Muscle of leg (tissue), 16 donors: ENCODE measurements at places on chromosomes 16 and 17. TPM values are rescaled to one million over a fixed set of nuclear protein-coding genes. Genes with fewer than 3 reads are reported as not detected.

Gene OR4D1
- total RNA-seq = not detected

DNA sequence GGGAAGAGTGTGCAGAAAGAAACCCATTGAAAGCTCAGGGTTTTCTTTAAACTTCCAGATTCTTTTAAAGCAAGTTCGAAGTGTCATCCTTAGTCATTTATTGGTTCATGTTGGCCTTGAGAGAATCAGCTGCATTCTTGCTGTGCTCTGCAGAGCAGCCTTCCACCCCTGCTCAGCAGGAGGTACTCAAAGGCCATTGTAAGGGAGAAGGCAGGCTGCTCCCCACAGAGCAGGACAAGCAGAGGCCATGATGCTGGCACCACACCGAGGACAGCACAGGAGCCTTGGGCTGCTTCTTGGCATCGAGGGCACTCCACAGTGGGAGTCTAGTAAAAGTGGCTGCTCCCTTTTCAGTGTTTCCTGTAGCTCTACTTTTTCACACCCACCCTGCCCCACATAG is 29.6 kb downstream of the NMT1 start:
- no peaks in the 10 kb centered on the region for H3K27me3 ChIP-seq
- H3K36me3 ChIP-seq = peaks cover 86% of the 10 kb centered on the region
- H3K4me3 ChIP-seq = no peak overlapping the region
- no peaks in the 10 kb centered on the region for H3K4me1 ChIP-seq

DNA sequence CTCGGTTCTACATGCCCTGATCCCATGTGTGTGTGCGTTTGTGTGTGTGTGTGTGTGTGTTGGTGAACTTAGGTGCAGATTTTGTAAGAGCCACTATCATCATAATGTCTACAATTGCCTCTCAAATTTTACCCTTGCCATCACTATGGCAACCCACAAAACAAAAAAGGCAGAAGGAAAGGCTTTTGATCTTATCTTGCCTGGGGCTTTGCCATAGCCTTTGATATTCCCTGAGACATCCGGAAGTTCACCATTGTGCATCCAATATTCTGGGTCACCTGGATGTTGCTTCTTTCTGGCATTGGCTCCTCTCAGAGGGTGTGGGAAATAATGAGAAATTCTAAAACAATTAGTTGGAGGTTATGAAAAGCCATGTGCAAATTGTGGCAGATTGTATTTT is 114.7 kb downstream of the HAPSTR1 start:
- H3K36me3 ChIP-seq = no peaks in the 10 kb centered on the region
- no peak for DNase-seq
- no peaks in the 10 kb centered on the region for H3K4me1 ChIP-seq

DNA sequence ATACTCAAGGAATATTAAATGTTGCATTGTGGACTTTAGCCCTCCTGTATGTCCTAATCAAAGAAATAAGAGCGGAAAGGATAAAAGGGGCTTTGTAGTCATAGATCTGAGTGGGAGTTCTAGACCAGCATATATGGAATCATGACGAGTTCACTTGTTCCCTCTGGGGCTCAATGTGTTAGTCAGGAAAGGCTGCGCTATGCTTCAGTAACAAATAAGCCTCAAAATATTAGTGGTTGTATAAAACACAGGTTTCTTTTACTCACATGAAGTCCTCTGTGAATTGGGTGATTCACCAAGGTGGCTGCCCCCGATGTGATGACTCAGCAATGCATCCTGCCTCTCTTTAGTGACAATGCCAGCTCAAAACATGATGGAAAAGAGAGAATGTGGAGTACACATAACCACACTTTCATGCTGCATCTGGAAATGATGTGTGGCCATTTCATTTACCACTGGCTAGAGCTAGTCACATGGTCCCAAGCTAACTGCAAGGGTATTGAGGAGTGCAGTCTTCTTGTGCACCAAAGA is 63.3 kb upstream of the IRX5 start:
- no peak overlapping the region for H3K4me3 ChIP-seq
- no peaks in the 10 kb centered on the region for H3K36me3 ChIP-seq
- H3K27me3 ChIP-seq = no peaks in the 10 kb centered on the region
- no peak for DNase-seq

GRCh38 chr16:77322757-77323156 is 112.1 kb downstream of the ADAMTS18 start:
- DNase-seq = no peak
- no peaks in the 10 kb centered on the region for H3K4me1 ChIP-seq
- H3K27ac ChIP-seq = no peak overlapping the region
- H3K27me3 ChIP-seq = no peaks in the 10 kb centered on the region

DNA sequence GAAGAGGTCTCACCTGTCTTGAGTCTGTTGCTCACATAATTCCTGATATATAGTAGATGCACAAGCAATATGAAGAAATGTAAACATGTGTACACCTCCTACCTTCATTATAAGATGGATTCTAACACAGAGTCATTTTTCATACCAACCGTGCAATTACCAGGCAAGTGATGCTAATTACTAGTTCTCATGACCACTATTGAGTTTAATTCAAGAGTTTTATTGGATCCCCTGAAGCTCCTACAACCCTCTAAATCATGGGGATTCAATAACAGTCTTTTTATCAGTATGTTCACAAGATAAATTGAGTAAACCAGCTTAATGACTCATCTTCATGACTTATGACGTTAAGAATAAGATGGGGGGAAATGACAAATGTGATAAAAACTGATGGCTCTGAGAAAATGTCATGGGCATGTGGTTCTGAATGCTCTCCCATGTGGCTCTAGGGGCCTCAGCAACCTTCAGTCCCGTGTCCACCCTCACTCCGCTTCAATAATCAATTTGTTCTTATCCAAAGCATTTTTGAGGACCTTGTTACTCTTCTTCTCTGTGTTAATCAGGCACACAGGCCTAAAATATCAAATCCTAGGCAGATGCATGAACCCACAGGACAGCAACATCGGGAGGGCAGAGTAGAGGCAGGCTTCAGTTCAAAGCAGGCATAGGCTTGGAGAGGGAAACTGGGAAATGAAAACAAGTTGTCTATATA is 42.8 kb downstream of the PRAC1 start:
- H3K27me3 ChIP-seq = peaks cover 42% of the 10 kb centered on the region
- no peak for DNase-seq
- H3K4me1 ChIP-seq = peaks cover 6% of the 10 kb centered on the region
- no peak overlapping the region for H3K4me3 ChIP-seq
- no peaks in the 10 kb centered on the region for H3K36me3 ChIP-seq

DNA sequence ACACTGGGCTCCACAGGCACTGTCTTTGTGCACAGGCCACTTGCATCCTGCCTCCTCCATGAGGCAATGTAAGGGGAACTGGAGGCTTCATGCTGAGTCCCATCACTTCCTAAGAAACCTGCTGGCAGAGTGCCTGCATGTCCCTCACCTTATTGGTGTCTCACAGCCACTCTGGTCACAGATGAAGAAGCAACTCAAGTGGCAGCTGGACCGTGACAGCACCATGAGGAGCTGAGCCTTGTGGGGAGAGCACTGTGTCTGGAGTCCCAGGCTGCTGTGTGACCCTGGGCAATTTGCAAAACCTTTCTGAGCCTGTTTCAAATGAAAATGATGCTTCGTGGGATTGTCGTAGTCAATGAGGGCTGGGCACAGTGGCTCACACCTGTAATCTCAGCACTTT is 19.5 kb downstream of the ANKRD40 start:
- H3K27ac ChIP-seq = no peak overlapping the region
- H3K4me3 ChIP-seq = no peak overlapping the region
- H3K36me3 ChIP-seq = peaks cover 16% of the 10 kb centered on the region
- no peak for DNase-seq
- H3K27me3 ChIP-seq = no peaks in the 10 kb centered on the region

GRCh38 chr17:11240041-11240840 is 772 bp upstream of the SHISA6 start:
- peak overlapping the region; percentile 43 for H3K4me3 ChIP-seq
- H3K27me3 ChIP-seq = peaks cover 55% of the 10 kb centered on the region
- no peaks in the 10 kb centered on the region for H3K36me3 ChIP-seq
- H3K27ac ChIP-seq = no peak overlapping the region
- DNase-seq = peak; percentile 75
- peaks cover 15% of the 10 kb centered on the region for H3K4me1 ChIP-seq

Gene GAS2L2
- 0.04 TPM for total RNA-seq

- no peak overlapping the region for H3K27ac ChIP-seq
- no peak overlapping the region for H3K4me3 ChIP-seq
- H3K36me3 ChIP-seq = no peaks in the 10 kb centered on the region
- H3K4me1 ChIP-seq = no peaks in the 10 kb centered on the region
These were observed 16.2 kb downstream of the MARCHF10 start for GRCh38 chr17:62791767-62792446.

- no peaks in the 10 kb centered on the region for H3K36me3 ChIP-seq
- H3K27me3 ChIP-seq = peaks cover 8% of the 10 kb centered on the region
- DNase-seq = no peak
- no peak overlapping the region for H3K27ac ChIP-seq
- no peak overlapping the region for H3K4me3 ChIP-seq
- no peaks in the 10 kb centered on the region for H3K4me1 ChIP-seq
These were observed 58.8 kb downstream of the CLEC19A start for GRCh38 chr16:19344224-19344801.

Gene MYOCD
- 0.44 TPM for total RNA-seq

DNA sequence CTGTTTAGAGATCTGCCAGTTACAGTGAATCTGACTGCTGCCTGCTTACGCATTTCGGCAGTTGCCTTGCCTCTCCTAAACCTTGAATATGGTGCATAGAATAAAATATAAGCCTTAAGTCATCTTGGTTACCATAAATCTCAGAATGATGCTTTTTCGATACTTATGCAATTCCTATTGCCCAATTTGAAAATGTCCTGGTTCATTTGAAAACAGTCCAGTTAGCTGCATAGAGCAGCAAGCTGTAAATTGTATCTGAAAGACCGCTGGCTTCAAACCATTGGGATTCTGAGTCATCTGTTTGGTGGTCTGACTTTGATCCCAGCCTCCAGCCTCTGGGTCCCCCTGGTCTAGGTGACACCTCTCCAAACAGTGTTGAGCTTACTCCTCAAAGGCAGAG is 2.7 kb upstream of the PRKCA start:
- no peak overlapping the region for H3K27ac ChIP-seq
- H3K27me3 ChIP-seq = peaks cover 23% of the 10 kb centered on the region
- H3K36me3 ChIP-seq = no peaks in the 10 kb centered on the region
- H3K4me3 ChIP-seq = no peak overlapping the region

- H3K4me1 ChIP-seq = peaks cover 8% of the 10 kb centered on the region
- no peaks in the 10 kb centered on the region for H3K36me3 ChIP-seq
- peak overlapping the region; percentile 29 for H3K27ac ChIP-seq
- H3K27me3 ChIP-seq = no peaks in the 10 kb centered on the region
- no peak for DNase-seq
These were observed 151.8 kb downstream of the ABCA8 start for GRCh38 chr17:68803164-68803929.

DNA sequence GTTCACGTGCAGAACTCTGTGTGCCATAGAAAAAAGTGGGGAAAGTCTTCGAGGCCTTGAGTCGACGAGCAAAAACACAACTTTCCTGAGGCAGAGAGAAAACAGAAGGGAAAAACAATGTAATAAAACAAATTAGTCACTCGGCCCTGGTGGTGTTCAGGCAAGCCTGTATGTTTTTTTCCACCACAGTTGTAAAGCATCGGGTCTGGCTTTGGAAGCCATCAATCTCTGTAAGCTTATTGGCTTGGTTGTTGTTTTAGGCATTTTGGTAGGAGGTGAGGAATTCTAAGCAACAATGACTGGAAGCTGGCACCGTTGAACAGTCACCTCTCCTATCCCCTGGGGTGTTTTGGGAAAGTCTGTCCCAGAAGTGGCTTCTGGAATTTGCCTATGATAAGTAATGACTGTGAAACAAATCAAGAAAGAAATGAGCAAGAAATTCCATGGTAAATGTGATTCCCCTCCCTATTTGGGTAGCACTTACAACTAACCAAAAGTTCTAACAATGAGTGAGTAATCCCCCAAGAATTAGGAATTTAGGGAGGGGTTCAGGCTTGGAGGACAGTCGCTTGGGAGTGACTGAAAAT is 2.8 kb downstream of the CDH13 start:
- H3K36me3 ChIP-seq = no peaks in the 10 kb centered on the region
- H3K4me3 ChIP-seq = no peak overlapping the region
- H3K27ac ChIP-seq = peak overlapping the region; percentile 52
- peak; percentile 39 for DNase-seq
- H3K4me1 ChIP-seq = peaks cover 49% of the 10 kb centered on the region

Gene MAPT
- total RNA-seq = 4.0 TPM

DNA sequence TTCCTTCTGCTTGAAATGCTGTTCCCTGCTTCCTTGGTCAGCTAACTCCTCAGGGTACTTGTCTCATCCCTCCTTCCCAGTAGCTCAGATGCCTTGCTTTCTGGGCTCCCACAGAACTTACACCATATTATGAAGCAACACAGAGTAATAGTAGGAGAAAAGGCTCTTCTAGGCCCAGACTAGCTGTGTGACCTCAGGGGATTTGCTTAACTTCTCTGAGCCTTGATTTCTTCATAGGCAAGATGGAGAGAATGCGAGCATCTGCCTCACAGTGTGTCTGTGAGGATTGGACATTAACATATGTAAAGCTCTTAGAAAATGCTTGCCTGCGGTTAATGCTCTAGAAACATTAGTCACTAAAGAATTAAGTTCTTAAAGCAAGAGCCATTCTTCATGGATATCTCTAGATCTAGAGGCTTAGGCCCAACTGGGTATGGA is 22.3 kb upstream of the PECAM1 start:
- DNase-seq = no peak
- H3K27me3 ChIP-seq = no peaks in the 10 kb centered on the region
- peak overlapping the region; percentile 21 for H3K4me3 ChIP-seq
- H3K4me1 ChIP-seq = peaks cover 13% of the 10 kb centered on the region
- peak overlapping the region; percentile 81 for H3K27ac ChIP-seq
- no peaks in the 10 kb centered on the region for H3K36me3 ChIP-seq

DNA sequence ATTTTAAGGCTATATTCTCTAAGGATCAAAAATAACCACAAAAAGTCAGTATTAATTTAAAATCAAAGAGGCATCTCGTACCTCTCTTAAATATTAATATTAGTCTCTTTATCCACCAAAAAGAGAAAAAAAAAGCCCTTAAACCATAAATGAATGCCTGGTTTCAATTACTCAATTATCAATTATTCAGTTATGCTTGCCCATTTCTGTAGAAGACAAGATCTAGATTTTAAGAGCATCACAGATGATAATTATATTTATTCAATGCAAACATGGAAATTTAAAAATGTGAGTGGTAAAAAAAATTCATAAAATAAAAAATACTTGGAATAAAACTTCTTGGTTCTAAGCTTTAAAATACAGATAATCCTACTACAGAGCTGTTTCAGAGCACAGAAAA is 125.7 kb upstream of the CORO6 start:
- H3K27ac ChIP-seq = no peak overlapping the region
- no peaks in the 10 kb centered on the region for H3K4me1 ChIP-seq
- H3K36me3 ChIP-seq = peaks cover 2% of the 10 kb centered on the region
- H3K4me3 ChIP-seq = no peak overlapping the region
- no peak for DNase-seq

- H3K27me3 ChIP-seq = no peaks in the 10 kb centered on the region
- H3K4me1 ChIP-seq = no peaks in the 10 kb centered on the region
- H3K4me3 ChIP-seq = no peak overlapping the region
- H3K36me3 ChIP-seq = peaks cover 11% of the 10 kb centered on the region
- no peak for DNase-seq
These were observed 22.3 kb downstream of the SMARCE1 start for GRCh38 chr17:40625311-40625710.

GRCh38 chr17:29611351-29612093 is 11.2 kb downstream of the CORO6 start:
- peaks cover 13% of the 10 kb centered on the region for H3K36me3 ChIP-seq
- no peak overlapping the region for H3K27ac ChIP-seq
- DNase-seq = no peak
- H3K4me1 ChIP-seq = peaks cover 40% of the 10 kb centered on the region
- no peak overlapping the region for H3K4me3 ChIP-seq

GRCh38 chr17:82247856-82248671 is 19.2 kb downstream of the SLC16A3 start:
- H3K4me3 ChIP-seq = no peak overlapping the region
- no peak for DNase-seq
- peaks cover 99% of the 10 kb centered on the region for H3K36me3 ChIP-seq
- H3K4me1 ChIP-seq = peaks cover 21% of the 10 kb centered on the region
- no peak overlapping the region for H3K27ac ChIP-seq
